ENCODE measurements at places on chromosomes 4 and X. TPM values are rescaled to one million over a fixed set of nuclear protein-coding genes. Genes with fewer than 3 reads are reported as not detected.

DNA sequence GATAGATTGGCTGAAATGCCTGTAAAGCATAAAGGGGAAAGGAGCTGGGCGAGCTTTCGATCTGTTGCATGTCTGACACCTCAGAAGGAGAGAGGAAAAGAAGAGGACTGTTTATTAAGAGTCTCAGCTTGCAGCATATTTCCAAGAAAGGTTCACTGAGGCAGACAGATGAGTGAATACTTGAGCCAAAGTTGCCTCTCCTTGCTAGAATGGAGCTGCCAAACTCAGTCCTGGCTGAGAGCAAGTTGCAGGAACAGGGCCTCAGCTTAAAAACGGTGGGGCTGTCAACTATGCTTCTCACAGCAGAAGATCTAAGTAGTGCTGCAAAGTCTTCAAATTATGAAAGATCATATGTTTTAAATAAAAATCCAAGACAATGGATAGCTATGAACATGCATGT lies 707.5 kb downstream of the PCDH7 start:
- no peak for DNase-seq

GRCh38 chrX:84187533-84188319 lies at the start of gene RPS6KA6:
Gene RPS6KA6 (minus strand): TSS chrX:84188199. CDS start chrX:84187899, 300 bp downstream.
- no peak for DNase-seq

GRCh38 chr4:122117743-122118142 lies 34.4 kb upstream of the BLTP1 start:
- DNase-seq = no peak

- DNase-seq = no peak
These were observed 749.6 kb downstream of the RAB28 start for GRCh38 chr4:12734586-12734985.

DNA sequence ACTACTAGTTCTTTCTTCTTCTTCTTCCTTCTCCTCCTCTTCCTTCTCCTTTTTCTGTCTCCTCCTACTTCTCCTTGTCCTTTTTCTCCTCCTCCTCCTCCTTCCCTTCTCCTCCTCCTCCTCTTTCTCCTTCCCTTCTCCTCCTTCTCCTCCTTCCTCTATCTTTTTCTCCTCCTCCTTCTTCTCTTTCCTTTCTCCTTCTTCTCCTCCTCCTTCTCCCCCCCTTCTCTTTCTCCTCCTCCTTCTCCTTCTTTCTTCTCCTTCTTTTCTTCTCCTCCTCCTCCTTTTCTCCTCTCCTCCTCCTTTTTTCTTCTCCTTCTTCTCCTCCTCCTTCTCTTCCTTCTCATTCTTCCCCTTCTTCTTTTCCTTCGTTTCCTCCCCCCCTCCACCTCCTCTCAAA lies 21.8 kb upstream of the NAP1L5 start:
- DNase-seq = no peak

DNA sequence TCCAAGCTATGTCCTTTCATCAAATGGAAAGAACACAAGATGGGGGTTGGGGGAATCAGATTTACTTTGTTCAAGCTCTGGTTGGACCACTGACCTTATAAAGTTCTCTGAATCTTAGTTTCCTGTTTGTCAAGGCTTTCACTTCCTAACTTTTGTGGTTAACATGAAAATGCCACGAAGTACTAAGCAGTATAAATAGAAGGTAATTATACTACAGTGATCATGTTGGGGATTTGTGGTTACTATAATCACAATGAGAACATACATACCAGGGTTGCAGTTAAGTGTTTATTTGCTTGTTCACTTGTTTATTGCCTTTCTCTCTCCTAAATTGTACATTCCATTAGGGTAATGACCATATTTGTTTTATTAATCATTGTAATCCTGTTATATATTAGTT lies 53.2 kb downstream of the SPRY1 start:
- DNase-seq = peak; percentile 4

- DNase-seq = no peak
These were observed 298.2 kb upstream of the ARSJ start for GRCh38 chr4:114277690-114278089.

- no peak for DNase-seq
These were observed 160.6 kb upstream of the RPS6KA3 start for GRCh38 chrX:20427173-20427770.

DNA sequence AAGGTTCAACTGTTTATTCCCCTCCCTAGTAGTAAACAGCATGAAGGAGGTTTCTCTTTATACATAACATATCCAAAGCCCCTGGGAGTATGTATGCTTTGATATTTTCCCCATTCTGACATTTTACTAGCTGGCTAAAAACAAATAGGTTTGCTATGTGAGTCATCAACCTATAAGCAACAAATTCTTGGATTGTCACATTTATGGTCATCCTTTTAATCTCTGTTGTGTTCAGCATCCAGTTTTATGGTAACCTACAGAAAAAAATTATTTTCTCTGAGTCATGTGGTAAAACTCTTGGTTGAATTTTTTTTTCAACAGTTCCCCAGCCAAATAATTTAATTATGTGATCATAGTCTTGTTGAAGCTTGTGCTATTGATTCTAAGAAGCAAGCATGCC lies 734.1 kb downstream of the ADGRL3 start:
- DNase-seq = no peak

GRCh38 chr4:82579932-82580331 lies 18.1 kb upstream of the TMEM150C start:
- DNase-seq = no peak

- no peak for DNase-seq
These were observed 74.1 kb downstream of the FAM47A start for GRCh38 chrX:34058005-34058404.

GRCh38 chrX:12021698-12022097 lies 116.6 kb upstream of the FRMPD4 start:
- DNase-seq = no peak

GRCh38 chr4:172256820-172257219 lies 443.6 kb downstream of the GALNTL6 start:
- DNase-seq = no peak

- DNase-seq = no peak
These were observed 449.4 kb upstream of the HTR2C start for GRCh38 chrX:114134465-114134864.

The F11 gene
- total RNA-seq = not detected

The CT55 gene
- not detected for total RNA-seq

The GRIA3 gene
- not detected for total RNA-seq

The F8A2 gene
- not detected for total RNA-seq

The NCAPG gene
- 31.1 TPM for total RNA-seq

The TRIM2 gene
- total RNA-seq = 12.7 TPM

The EFHC2 gene
- total RNA-seq = not detected

The CXCL5 gene
- 1.3 TPM for total RNA-seq

Data from pulmonary artery endothelial cell (primary cell).